ENCODE measurements at places on chromosomes 16 and 17.

- DNase-seq = peak; percentile 81
These were observed 4.8 kb downstream of the MT1A start for GRCh38 chr16:56643080-56643778.

DNA sequence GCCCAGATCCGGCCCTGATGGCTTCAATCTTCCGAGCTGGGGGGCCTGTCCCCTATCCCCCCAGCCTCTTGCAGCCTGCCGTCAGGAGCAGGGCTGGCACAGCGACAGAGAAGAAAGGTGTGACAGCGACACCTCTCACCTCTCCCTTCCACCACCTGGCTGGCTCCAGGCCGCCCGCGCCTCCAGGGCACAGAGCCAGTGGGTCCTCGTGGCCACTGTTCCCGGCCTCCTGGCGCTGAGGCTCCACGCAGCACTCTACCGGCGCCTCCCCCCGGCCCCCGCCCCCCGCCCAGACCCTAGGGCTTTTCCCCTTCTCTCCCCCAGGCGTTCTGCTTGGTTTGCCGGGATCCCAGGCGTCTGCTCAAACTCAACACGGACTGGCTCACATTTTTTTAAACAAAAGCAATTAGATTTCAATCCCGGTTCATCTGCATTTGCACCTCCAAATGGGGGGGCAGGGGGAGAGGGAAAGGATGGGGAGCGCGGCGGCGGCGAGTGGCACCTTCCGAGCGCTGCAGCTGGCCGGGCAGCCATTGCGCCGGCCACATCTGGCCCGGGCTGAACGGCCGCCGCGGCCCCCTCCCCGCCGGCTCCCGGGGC, 12.8 kb upstream of the CBX8 start:
- DNase-seq = no peak

GRCh38 chr17:17201907-17202306, 4.2 kb downstream of the PLD6 start:
- DNase-seq = no peak

GRCh38 chr17:65097110-65097509, 40.1 kb upstream of the RGS9 start:
- no peak for DNase-seq

DNA sequence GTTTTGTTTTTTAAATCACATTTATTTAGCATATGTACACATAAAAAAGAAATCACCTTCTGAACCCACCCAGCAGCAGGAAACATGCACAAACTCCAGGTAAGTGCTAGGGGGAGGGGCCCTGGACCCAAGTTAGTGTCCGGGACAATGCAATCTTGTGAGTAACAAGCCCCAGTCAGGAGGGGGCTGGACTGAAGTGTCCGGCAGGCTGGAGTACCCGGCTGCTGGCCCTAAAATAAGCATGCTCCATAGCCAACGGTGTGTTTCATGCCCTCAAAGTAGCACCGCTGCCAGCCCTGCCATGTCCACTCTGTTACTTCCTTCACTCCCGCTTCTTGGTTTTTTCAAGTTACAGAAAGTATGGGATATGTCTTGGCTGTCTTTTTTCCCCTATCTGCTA, 102.1 kb downstream of the SPAG9 start:
- no peak for DNase-seq

DNA sequence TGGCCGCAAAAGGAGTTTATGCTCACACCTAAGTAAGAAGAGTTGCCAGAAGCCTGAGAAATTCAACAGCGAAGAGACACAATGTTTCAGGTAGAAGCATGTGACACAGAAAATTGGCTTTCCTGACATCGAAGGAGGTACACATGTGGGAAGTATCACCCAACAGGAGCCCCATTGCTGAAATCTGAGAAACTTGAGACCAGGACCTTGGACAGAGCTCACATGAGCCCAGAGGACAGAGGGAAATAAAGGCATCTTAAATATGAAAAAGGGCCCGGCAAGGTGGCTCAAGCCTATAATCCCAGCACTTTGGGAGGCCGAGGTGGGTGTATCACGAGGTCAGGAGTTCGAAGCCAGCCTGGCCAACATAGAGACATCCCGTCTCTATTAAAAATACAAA, 304.1 kb upstream of the C16orf82 start:
- DNase-seq = no peak

GRCh38 chr17:44095647-44096496, 25.3 kb downstream of the G6PC3 start:
- no peak for DNase-seq

DNA sequence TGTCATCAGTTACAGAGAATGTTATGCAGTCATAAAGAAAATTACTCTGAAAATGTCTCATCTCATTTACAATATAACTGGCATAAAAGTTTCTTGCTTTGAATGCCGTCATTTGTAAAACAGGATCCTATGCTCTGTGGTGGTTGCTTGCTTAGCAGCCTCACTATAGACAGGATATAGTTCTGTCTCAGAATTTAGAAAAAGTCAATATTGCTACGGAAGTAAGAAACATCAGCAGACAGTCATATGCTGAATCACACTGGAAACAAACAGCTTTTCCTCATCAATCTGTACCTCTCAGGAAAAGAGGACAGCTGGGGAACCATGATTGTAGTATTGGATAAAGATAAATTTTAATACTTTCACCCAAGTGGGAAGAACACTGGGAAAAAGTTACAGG, 105.5 kb downstream of the MYO1D start:
- no peak for DNase-seq

DNA sequence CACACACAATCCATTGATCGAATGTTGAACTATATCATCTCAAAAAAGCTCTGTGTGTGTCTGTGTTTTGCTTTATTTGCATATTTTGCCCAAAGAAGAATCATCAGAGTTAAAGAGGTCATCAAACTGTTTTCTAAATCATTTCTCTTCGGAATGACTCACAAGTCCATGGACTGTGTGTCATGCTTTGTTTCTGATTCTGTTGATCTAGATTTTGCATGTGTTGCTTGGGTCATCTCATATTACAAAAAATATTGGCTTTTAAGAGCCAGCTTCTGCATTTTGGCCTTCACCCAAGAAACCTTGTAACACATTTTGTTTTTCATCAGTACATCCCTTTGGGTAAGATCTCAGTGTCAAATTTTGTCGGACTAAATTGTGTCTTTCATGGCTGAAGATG, 471.2 kb upstream of the HSBP1 start:
- no peak for DNase-seq

DNA sequence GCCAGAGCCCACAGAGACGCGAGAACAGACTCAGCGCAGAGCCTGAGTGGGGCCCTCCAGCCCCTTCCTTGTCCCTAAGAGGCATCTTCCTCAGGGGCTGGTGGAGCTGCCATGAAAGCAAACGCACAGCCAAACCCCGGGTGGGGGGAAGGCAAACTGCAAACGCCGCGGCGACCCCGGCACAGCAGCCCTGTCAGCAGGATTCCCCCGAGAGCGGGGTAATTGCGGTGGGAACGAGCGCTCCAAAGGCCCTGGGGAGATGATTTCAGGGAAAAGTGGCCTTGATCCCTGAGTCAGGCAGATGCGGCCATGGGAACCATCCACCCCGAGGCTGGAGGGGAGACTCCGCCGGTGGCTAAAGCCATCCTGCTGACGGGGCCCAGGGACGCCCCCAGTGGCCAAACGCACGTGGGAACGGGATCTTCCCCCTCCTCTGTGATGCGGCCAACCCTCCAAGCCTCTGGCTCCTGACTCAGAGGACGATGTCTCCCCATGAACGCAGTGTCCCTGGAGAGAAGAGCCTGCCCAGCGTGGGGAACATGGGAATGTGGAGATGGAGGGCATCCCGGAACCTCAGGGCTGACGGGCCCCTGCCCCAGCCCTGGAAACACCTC, 25.1 kb downstream of the SLC7A5 start:
- DNase-seq = no peak

Measured in activated CD4-positive, alpha-beta T cell treated with anti-CD3 and anti-CD28 coated beads, Interleukin-2, amount 10 ng/mL, durations not matched to agents 7 days and 5 days (primary cell).